ENCODE measurements at places on chromosomes 13 and 19.

- H3K27ac ChIP-seq: no peak overlapping the region
- no peak for DNase-seq
- peaks cover 2% of the 10 kb centered on the region for H3K4me1 ChIP-seq
- no peaks in the 10 kb centered on the region for H3K36me3 ChIP-seq
- H3K27me3 ChIP-seq: no peaks in the 10 kb centered on the region
These were observed 204.2 kb downstream of the USP12 start for GRCh38 chr13:26967119-26968038.

- H3K27ac ChIP-seq: no peak overlapping the region
- no peak for DNase-seq
- H3K27me3 ChIP-seq: no peaks in the 10 kb centered on the region
- no peaks in the 10 kb centered on the region for H3K4me1 ChIP-seq
- no peaks in the 10 kb centered on the region for H3K36me3 ChIP-seq
- no peak overlapping the region for H3K4me3 ChIP-seq
These were observed 54.7 kb upstream of the DCT start for GRCh38 chr13:94534166-94534565.

DNA sequence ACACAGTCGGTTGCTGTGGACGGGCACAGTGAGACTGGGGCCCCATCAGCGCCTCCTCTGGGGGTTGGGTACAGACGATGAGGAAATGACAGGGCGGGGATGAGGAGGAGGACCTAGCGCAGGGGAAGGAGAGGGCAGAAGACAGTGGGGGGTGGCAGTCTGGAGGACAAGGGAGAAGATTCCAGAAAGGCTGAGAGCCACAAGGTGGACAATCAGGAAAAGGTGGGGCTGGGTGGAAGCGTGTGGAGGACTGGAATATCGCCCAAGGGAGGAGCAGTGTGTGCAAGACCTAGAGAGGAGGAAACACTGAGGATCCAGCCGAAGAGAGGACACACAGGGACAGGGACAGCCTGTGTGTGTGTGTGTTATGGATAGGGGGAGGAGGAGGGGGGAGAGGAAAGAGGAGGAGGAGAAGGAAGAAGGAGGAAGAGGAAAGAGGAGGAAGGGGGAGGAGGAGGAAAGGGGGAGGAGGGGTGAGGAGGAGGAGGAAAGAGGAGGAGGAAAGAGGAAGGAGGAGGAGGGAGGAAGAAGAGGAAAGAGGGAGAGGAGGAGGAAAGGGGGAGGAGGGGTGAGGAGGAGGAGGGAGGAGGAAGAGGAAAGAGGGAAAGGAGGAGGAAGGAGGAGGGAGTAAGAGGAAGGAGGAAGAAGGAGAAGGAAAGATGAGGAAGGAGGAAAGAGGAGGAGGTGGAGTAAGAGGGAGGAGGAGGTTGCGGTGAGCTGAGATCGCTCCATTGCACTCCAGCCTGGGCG, 15.8 kb upstream of the GARIN5A start:
- peak; percentile 46 for DNase-seq
- no peaks in the 10 kb centered on the region for H3K27me3 ChIP-seq
- H3K4me3 ChIP-seq: no peak overlapping the region
- H3K36me3 ChIP-seq: no peaks in the 10 kb centered on the region
- H3K27ac ChIP-seq: no peak overlapping the region
- peaks cover 12% of the 10 kb centered on the region for H3K4me1 ChIP-seq

DNA sequence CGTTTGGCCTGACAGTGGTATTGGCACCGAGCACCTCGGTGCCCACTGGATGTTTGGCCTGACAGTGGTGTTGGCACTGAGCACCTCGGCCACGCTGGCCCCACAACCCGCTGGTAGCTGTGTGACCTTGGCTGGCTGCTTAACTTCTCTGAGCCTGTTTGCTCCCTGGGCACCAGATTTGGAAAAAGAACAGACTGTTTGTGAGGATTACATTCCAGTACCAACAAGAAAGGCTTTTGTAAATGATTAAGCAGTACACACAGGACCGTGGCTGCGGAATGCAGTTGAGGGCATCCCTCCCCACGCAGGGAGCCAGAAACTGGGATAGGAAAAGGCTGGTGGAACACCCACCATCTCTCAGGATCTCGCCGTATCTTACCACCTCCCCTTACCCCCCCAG, 31.9 kb downstream of the SLC25A42 start:
- no peaks in the 10 kb centered on the region for H3K27me3 ChIP-seq
- H3K4me1 ChIP-seq: no peaks in the 10 kb centered on the region
- no peak overlapping the region for H3K4me3 ChIP-seq
- H3K36me3 ChIP-seq: peaks cover 25% of the 10 kb centered on the region
- DNase-seq: no peak

GRCh38 chr13:19605161-19605955, 28.1 kb upstream of the MPHOSPH8 start:
- H3K36me3 ChIP-seq: no peaks in the 10 kb centered on the region
- H3K27me3 ChIP-seq: peaks cover 7% of the 10 kb centered on the region
- H3K4me3 ChIP-seq: no peak overlapping the region
- no peak overlapping the region for H3K27ac ChIP-seq
- H3K4me1 ChIP-seq: peaks cover 8% of the 10 kb centered on the region

- peaks cover 46% of the 10 kb centered on the region for H3K36me3 ChIP-seq
- no peak for DNase-seq
- no peaks in the 10 kb centered on the region for H3K27me3 ChIP-seq
- H3K4me3 ChIP-seq: no peak overlapping the region
These were observed 14.2 kb downstream of the ZNF699 start for GRCh38 chr19:9295411-9295849.

- peak overlapping the region; percentile 64 for H3K27ac ChIP-seq
- peak overlapping the region; percentile 78 for H3K4me3 ChIP-seq
- peaks cover 22% of the 10 kb centered on the region for H3K4me1 ChIP-seq
These were observed 621 bp upstream of the TGDS start for GRCh38 chr13:94596575-94596971.

- H3K4me1 ChIP-seq: peaks cover 27% of the 10 kb centered on the region
- DNase-seq: no peak
- peak overlapping the region; percentile 73 for H3K4me3 ChIP-seq
- peak overlapping the region; percentile 65 for H3K27ac ChIP-seq
- H3K27me3 ChIP-seq: no peaks in the 10 kb centered on the region
These were observed 566 bp downstream of the MPV17L2 start for GRCh38 chr19:18193388-18194180.

- no peaks in the 10 kb centered on the region for H3K4me1 ChIP-seq
- no peak for DNase-seq
- H3K4me3 ChIP-seq: no peak overlapping the region
- H3K27me3 ChIP-seq: no peaks in the 10 kb centered on the region
- no peak overlapping the region for H3K27ac ChIP-seq
These were observed 419.2 kb downstream of the OLFM4 start for GRCh38 chr13:53447863-53448262.

GRCh38 chr13:72166102-72166650, 299.2 kb upstream of the DACH1 start:
- no peaks in the 10 kb centered on the region for H3K27me3 ChIP-seq
- no peaks in the 10 kb centered on the region for H3K36me3 ChIP-seq
- no peak overlapping the region for H3K4me3 ChIP-seq
- DNase-seq: no peak
- no peaks in the 10 kb centered on the region for H3K4me1 ChIP-seq
- H3K27ac ChIP-seq: no peak overlapping the region

DNA sequence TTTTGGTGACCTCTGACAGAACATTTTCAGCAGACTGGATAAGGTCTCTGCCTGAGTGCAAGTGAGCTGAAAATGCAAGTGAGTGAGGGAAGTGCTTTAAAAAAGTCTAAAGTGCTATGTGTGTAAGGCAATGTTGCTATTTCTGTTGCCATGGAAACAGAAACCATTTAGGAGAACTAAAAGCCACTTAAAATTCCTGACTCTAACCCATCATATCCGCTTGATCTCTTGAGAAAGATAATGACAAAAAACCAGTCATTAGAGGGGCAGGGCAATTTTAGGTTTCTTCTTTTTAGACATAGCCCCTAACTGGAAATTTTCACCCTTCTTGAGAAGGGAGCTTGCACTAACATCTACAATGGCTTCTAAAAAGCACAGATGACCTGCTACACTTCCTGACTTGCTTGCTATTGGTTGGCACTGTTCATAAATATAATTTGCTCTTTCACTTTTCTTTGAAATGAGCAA, at the start of gene CYSLTR2:
CYSLTR2 (plus strand) TSS at position 458 of the 468 bp plus-strand sequence. CDS start 52,889 bp downstream, outside the sequence.
- peak within 1 kb of the TSS; percentile 19 for H3K4me3 ChIP-seq
- peak within 1 kb of the TSS; percentile 80 for H3K27ac ChIP-seq
- H3K36me3 ChIP-seq: no peaks in the 10 kb centered on the region

GRCh38 chr13:81487151-81487550, 1146.2 kb upstream of the SPRY2 start:
- DNase-seq: no peak
- no peaks in the 10 kb centered on the region for H3K27me3 ChIP-seq
- H3K4me1 ChIP-seq: no peaks in the 10 kb centered on the region
- no peak overlapping the region for H3K4me3 ChIP-seq
- H3K27ac ChIP-seq: no peak overlapping the region

- DNase-seq: no peak
- no peaks in the 10 kb centered on the region for H3K36me3 ChIP-seq
- H3K4me3 ChIP-seq: no peak overlapping the region
- H3K27ac ChIP-seq: no peak overlapping the region
These were observed 103.7 kb downstream of the LACC1 start for GRCh38 chr13:43983373-43983772.

- no peaks in the 10 kb centered on the region for H3K36me3 ChIP-seq
- DNase-seq: no peak
- no peaks in the 10 kb centered on the region for H3K27me3 ChIP-seq
- no peak overlapping the region for H3K27ac ChIP-seq
These were observed 50.0 kb upstream of the POSTN start for GRCh38 chr13:37648609-37649008.

- H3K36me3 ChIP-seq: no peaks in the 10 kb centered on the region
- H3K4me1 ChIP-seq: no peaks in the 10 kb centered on the region
- H3K4me3 ChIP-seq: no peak overlapping the region
These were observed 58.4 kb downstream of the UNC13A start for GRCh38 chr19:17629760-17630159.

DNA sequence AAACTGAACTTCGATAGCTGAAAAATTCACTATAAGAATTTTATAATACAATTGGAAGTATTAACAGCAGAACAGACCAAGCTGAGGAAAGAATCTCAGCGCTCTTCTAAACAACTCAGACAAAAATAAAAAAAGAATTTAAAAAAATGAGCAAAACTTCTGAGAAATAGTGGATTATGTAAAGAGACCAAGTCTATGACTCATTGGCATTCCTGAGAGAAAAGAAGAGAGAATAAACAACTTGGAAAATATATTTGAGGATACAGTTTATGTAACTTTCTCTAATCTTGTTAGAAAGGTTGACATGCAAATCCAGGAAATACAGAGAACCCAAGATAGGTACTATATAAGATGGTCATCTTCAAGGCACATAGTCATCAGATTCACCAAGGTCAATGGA, 25.4 kb downstream of the SLC25A15 start:
- no peak for DNase-seq
- H3K27me3 ChIP-seq: no peaks in the 10 kb centered on the region
- peaks cover 3% of the 10 kb centered on the region for H3K4me1 ChIP-seq
- H3K4me3 ChIP-seq: no peak overlapping the region

GRCh38 chr19:48646001-48646721, at the start of gene CA11:
Gene CA11, minus strand, starts transcription at chr19:48646187. Its CDS starts 555 bp downstream, at chr19:48645632.
- H3K27ac ChIP-seq: peak within 1 kb of the TSS; percentile 93
- H3K4me1 ChIP-seq: peaks cover 51% of the 10 kb centered on the region
- peak within 1 kb of the TSS; percentile 79 for H3K4me3 ChIP-seq
- no peaks in the 10 kb centered on the region for H3K27me3 ChIP-seq
- DNase-seq: peak; percentile 96
- no peaks in the 10 kb centered on the region for H3K36me3 ChIP-seq

DNA sequence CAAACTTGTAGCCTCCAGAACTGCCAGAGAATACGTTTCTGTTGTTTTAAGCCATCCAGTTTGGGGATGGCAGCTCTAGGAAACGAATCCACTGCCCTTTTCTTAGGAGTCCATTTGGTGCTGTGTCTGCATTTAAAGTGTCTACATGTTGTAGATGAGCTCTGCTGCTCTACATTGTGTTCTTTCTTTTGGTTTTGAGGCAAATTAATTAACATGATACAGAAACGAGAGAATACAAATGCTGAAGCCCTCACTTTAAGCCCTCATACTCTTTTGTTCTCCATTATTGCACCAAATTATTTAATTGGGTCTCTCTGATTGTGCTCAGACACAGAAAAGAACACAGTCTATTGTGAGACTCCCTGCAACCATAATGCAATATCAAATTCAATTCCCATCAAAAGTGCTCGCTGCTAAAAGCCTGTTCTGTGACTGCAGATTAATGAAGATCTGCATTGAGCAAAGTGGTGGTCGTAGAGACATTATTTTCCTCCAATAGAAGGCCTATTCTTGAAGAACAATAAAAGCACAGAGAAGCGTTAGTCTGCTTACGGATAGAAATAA, 166.3 kb upstream of the SOX21 start:
- H3K4me3 ChIP-seq: no peak overlapping the region
- DNase-seq: no peak

- no peaks in the 10 kb centered on the region for H3K4me1 ChIP-seq
- no peak overlapping the region for H3K4me3 ChIP-seq
- H3K27ac ChIP-seq: no peak overlapping the region
- H3K36me3 ChIP-seq: no peaks in the 10 kb centered on the region
These were observed 20.3 kb downstream of the FLT1 start for GRCh38 chr13:28474491-28475134.

GRCh38 chr13:22243469-22244163, 572.7 kb downstream of the FGF9 start:
- no peaks in the 10 kb centered on the region for H3K4me1 ChIP-seq
- H3K36me3 ChIP-seq: no peaks in the 10 kb centered on the region
- H3K27me3 ChIP-seq: no peaks in the 10 kb centered on the region
- no peak for DNase-seq
- H3K4me3 ChIP-seq: no peak overlapping the region

- H3K4me3 ChIP-seq: no peak overlapping the region
- H3K27me3 ChIP-seq: no peaks in the 10 kb centered on the region
- H3K4me1 ChIP-seq: peaks cover 68% of the 10 kb centered on the region
- peak overlapping the region; percentile 57 for H3K27ac ChIP-seq
- peak; percentile 73 for DNase-seq
These were observed 2.7 kb upstream of the RASAL3 start for GRCh38 chr19:15466851-15467733.

DNA sequence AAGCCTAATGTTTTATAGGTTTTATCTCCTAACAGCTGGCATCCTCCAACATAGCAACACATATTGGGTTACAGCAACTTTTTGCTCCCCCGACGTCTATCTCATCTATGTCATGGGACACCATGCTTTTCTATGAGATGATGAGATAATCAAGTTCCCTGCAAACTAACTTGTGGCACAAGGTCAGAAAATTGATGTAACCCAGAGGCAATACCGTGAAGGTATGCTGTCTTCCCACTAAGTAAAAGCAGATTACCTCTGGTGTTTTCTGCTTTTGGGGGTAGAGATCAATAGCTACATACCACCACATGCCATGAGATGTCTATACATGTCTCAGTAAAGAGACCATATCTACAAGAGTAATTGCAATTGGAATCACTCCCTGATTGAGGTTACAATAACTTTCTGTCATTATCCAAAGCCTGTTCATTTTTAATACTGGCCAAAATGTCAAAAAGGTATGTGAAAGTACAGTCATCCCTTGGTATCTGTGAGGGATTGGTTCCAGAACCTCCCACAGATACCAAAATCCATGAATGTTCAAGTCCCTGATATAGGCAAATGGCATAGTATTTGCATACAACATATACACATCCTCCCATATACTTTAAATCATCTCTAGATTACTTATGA, 131.3 kb downstream of the CYSLTR2 start:
- H3K27ac ChIP-seq: no peak overlapping the region
- H3K4me1 ChIP-seq: peaks cover 2% of the 10 kb centered on the region
- H3K27me3 ChIP-seq: no peaks in the 10 kb centered on the region
- DNase-seq: no peak
- no peak overlapping the region for H3K4me3 ChIP-seq

- H3K4me3 ChIP-seq: no peak overlapping the region
- DNase-seq: no peak
- H3K27me3 ChIP-seq: no peaks in the 10 kb centered on the region
- no peaks in the 10 kb centered on the region for H3K36me3 ChIP-seq
- no peak overlapping the region for H3K27ac ChIP-seq
These were observed 84.6 kb downstream of the FRY start for GRCh38 chr13:32116210-32116609.

All from natural killer cell (primary cell).